ENCODE measurements at places on chromosomes 11 and 22.
A peak's percentile ranks its signal among the peaks of the same experiment; 100 is the strongest.

DNA sequence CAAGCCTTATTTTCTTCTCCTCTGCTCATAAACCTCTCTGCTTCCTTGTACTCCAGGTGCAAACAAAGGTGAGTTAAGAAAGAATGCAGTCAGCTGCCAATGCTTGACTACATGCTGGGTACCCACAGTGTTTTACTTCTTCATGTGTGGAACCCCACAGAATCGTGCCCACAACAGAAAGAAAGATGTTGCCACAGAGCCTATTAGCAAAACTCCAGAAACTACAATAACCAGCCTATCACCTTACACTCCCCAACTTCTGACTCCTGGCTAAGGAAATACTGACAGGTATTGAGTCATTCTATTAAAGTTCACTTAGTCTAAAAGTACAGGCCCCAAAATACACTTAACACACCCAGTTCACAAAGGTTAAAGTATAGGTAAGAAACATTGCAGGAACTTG, 56.9 kb upstream of the CCDC89 start:
- no peak for DNase-seq

GRCh38 chr11:44716256-44716655, 10.5 kb upstream of the TSPAN18 start:
- no peak for DNase-seq

DNA sequence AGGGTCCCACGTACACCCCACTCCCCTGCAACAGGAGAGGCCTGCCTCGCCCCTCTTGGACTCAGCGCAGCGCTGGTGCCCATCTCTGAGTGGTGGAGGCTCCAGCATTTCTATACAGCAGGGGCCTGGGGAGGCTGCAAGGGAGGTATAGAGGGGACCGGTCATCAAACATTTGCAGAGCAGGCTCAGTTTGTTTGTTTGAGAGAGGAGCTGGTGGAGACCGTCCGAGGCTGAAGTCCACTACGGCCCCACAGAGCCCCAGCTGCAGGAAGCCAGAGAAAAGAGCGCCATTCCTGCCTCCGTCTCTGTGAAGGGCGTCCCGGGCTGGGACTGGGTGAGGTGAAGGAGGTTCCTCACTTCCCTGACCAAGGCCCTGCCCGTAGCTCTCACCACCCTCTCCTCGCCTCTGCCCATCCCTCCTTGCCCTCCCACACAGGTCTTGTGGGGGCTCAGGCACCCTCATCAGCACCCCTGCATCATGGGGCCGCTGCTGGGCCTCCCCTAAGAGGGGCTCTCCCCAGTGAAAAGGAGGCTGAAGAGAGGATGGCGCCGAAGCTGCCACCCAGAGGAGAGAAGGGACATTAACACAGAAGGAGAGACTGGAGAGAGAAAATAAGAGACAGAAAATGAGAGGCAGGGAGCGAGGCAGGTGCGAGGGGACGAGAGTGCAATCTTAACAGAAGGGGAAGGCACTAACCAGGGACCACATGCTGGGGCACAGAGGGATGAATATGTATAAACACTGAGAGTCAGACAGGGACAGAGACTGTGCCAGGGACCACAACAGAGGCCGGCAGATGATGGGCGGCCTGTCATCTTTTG, 24.5 kb downstream of the RPUSD4 start:
- no peak for DNase-seq

GRCh38 chr11:116776522-116776984, 3.8 kb upstream of the BUD13 start:
- no peak for DNase-seq

- DNase-seq: no peak
Observed at GRCh38 chr11:104279587-104279986, 115.6 kb upstream of the PDGFD start.

GRCh38 chr11:108872781-108873291, 208.0 kb downstream of the DDX10 start:
- DNase-seq: no peak

GRCh38 chr11:122755409-122755808, 82.9 kb upstream of the CRTAM start:
- no peak for DNase-seq

DNA sequence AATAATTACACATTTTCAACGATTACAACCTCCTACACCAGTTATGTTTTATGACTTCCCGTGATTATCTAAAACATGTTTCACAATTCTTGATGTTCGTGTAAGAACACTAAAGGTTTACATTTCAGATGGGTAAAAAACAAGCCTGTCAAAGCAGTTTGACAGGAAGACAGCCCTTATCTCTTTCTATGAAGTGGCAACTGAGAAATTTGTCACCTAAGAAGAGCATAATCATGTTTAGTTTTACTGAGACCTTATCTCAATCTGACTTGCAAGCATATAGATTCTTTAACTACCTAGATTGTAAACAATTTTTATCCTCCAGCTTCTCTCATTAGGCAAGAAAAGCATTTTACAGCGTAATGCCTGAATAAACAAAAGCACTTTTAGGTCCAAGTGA, 218.4 kb upstream of the ZBED5 start:
- no peak for DNase-seq

DNA sequence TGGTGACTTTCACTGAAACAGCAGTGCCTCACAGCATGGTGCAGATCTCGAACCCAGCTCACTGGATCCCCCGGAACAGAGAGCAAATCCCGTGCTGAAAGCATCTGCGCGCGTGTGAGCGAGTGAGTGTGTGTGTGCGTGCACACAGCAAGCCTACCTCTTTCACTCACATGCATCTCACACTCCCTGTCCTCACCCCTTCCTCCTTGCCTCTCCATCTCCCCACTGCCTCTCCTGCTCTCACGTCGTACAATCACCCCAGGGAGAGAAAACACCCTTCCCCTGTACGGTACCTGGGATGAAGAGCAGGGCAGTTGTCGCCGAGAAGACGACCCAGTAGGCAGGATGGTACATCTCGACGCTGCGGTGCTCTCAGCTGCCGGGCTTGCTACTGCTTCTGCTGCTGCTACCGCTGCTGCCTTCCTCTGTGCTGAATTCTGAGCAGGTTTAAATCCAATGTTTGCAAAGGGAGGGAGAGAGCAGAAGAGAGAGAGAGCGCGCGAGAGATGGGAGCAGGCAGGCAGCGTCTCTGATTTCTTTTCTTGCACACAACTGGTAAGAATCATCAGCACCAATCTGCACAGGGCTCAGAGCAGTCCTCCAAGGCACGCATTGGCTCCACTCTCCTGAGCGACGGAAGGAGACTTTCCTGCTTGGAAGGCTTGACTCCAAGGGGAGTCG, at the start of gene OPCML:
Gene OPCML (minus strand): TSS at position 531 of the 681 bp plus-strand sequence.
- no peak for DNase-seq

DNA sequence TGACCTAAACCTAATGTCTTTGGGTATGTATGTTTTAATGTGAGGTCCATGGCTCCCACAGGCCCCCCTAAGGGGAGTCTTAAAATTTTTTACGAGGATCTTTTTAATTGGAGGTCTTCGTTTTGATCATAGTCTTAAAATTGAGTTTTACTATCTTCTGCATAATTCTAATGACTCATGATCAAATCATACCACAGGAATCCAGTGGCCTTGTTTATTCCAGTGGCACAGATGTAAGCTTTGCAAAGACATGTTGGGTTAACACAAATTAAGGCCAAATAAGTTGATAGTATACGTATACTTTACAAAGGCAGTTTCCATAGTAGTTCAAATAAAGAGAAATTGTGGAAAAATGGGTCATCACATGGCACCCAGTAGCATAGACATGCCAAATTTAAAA, 33.9 kb upstream of the FJX1 start:
- DNase-seq: no peak

DNA sequence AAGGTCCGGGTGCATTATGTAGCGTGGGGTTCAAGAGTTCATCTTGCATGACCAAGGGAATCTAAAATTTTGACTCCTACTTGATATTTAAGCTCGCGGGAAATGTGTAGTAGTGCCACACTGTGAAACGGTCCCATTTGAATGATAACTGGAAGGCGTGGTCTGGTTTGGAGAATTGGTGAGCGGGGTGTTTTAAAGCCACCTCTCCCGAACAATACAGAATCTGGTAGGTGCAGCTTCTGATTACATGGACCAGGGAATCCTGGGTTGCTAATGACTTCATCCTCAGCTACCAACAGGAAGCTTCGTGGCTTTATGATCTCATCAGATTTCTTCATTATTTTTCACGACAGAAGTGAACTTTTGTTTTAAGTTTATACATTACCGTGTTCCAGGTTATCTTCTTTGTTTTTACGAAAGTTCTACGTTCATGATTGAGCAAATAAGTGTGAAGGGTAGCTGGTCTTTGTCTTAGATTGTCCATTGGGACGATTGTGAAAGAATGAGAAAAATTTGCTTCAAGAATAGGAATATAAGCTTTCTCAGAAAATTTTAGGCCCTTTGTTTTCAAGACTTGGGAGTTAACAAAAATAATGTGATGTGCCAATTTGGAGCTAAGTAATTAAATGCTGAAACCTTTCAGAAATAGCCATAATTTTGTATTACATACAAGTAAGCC, 1.7 kb downstream of the QSER1 start:
- no peak for DNase-seq

GRCh38 chr11:35859301-35859700, 84.6 kb upstream of the LDLRAD3 start:
- DNase-seq: no peak

- no peak for DNase-seq
Observed at GRCh38 chr11:110497231-110497978, 67.7 kb downstream of the FDX1 start.

DNA sequence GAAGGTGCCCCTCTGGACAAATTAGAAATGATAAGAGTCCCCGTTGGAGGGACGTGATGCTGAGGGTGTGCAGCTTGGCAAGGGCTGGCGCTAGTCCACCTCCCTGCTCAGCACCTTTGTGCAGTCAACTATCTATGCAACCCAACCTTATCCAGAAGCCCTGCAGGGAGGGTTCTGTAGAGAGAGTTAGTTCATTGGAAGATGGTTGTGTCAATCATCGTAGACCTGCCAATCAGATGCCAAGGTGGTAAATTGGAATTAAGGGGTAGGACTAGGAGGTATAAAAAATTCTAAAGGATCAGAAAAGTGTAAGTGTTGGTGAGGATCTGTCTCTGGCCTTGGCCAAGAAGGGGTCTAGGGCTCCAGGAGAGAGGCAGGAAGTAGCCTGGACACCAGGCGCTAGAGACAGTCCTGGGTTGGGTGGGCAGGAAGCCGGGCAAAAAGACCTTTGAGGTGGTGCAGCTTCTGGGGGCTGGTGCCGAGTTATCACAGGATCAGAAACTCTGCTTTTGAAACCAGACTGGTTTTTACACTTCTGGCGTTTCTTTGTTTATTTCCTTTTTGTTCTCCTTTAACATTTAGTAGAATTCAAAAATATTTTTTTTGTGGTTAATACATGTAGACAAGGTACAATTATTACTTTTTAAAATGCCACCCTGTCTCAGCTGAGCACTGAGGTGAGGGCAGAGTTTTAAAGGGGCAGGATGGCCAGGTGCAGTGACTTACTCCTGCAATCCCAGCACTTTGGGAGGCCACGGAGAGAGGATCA, 1.6 kb downstream of the C1QTNF6 start:
- peak; percentile 31 for DNase-seq

- DNase-seq: no peak
Observed at GRCh38 chr11:82995754-82996398, 75.8 kb downstream of the RAB30 start.

- no peak for DNase-seq
Observed at GRCh38 chr22:39446239-39446721, 10.5 kb upstream of the MGAT3 start.

GRCh38 chr11:67442504-67443404, 522 bp downstream of the CORO1B start:
- DNase-seq: no peak

DNA sequence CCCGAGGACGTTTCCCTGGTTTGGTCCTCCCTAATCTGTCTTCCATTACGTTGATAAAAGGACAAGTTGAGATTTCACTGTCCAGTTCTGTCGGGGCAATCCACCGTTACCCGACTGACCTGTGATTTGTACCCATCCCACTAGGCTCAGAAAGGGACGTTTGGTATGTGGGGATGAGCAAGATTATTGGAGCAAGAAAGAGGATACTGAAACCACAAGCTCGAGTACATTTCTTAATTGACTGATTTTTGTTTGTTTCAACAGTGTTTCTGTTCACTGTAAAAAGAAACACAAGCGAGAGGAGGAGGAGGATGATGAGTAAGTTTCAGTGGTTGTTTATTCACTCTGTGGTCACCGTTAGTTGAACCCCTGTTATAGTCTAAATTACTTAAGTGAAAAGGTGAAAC, 969 bp downstream of the CCDC117 start:
- no peak for DNase-seq

- no peak for DNase-seq
Observed at GRCh38 chr11:9876331-9876730, 212.5 kb downstream of the SWAP70 start.

DNA sequence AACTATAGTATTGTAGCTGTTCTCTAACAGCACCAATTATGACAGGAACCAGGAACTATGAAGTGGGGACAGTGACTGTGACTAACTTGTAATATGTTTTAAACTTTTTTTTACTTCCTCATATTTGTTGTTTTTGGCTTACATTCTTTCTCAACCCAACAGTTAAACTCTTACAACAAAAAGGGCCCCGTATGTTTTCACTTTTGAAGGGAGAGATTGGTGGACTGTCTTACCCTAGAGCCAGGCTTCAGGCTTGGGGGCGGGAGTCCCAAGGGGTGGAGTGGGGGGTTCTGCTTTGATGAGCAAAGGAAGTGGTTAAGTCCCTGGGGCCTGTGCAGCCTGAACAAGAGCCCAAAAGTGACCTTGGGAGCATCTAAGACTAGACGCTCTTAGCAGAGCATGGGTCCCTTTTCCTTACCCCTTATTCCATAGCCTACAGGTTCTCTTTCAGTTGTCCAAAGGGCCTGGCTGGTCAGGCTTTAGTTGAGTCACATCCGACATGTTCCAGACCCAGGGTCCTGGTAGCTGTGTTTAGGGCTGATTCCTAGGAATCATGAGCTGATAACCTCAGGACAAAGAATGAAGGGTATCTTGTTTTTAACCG, 38.8 kb downstream of the STIM1 start:
- DNase-seq: no peak

DNA sequence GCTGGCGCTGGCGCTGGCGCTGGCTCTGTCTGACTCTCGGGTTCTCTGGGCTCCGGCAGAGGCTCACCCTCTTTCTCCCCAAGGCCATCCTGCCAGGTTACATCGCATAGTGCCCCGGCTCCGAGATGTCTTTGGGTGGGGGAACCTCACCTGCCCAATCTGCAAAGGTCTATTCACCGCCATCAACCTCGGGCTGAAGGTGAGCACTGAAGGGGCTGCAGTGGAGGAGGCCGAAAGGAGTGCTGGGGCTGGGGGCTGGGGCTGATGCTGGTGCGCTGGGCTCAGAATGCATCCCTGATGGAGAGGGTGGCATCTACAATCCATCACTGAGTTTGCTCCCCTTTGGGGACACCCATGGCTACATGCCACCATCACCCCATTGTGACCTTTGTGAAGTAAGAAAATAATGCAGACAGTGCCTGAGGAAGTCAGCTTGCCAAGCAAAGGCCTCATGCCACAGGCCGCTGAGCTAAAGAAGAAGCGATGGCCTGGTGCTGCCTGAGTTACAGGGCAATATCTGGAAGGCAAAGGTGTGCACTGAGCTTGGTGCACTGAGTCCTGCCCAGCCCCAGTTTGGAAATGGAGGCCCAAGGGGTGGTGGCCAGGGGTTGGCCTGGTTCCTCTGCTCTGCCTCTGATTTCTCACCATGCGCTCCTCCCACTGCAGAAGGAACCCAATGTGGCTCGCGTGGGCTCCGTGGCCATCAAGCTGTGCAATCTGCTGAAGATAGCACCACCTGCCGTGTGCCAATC, 620 bp downstream of the SMPD1 start:
- DNase-seq: no peak

Data from activated CD4-positive, CD25-positive, alpha-beta regulatory T cell treated with anti-CD3 and anti-CD28 coated beads, Interleukin-2, amount 50 U/mL, for 16 hours (primary cell).